ENCODE measurements at places on chromosomes 6 and 20.

- no peak for DNase-seq
Measured at GRCh38 chr20:45828589-45828988, 1.5 kb upstream of the TNNC2 start.

- DNase-seq: no peak
Measured at GRCh38 chr6:30845183-30845582, 39.1 kb upstream of the DDR1 start.

DNA sequence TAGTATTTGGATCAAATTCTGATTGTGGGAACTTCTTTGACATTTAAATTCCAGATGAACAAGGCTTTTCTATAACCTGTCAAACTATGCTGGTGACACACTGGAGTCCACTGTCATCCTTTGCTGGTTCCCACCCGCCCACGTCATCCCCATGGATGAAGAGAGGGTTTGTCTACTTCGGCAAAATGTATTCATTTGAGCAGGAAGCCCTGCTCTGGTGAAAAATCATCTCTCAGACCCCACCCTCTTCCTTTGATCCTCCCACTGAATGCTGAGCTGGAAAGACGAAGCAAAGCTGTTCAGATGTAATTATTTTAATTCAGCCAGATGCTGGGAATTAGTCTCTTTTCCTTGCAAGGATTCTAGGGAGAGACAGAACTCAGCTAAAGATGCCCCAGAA is 50.5 kb downstream of the CPNE5 start:
- no peak for DNase-seq

DNA sequence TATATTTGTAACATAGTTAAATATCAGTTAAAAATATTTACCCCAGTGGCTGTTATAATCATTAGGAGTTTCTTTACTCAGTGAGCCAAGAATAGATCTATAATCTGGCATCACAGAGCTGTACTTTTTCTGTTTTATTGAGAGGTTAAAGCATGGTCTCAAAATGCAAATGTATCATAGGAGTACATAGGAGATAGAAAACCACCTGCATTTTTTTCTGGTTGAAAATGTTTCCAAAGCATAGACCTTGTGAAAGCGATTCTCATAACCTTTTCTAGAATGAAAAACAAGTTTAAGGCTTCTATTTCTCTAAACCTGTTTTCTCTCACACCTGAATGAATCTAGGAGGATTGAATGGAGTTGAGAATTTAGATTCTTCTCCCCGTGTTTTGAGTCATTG is 14.4 kb downstream of the KCNQ5 start:
- no peak for DNase-seq

DNA sequence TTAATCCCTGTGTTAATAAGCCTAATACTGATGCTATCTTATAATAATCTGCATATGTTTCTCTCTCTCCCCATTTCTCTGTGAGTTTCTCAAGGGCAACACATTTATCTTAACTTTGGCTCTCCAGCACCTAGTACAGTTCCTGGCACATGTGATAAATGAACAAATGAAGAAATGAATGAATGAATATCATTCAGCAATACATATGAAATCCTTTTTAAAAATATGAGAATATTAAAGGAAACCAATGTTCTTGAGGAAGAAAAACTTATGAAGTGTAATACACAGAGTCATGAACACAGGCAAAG is 55.9 kb downstream of the PIGU start:
- no peak for DNase-seq

- no peak for DNase-seq
Measured at GRCh38 chr20:21238818-21239536, 64.2 kb upstream of the XRN2 start.

- DNase-seq: no peak
Measured at GRCh38 chr6:18281564-18281963, 17.2 kb upstream of the DEK start.

GRCh38 chr20:3858689-3859088 is 12.1 kb downstream of the MAVS start:
- DNase-seq: no peak

GRCh38 chr6:116008470-116009243 is 52.0 kb downstream of the FRK start:
- no peak for DNase-seq

DNA sequence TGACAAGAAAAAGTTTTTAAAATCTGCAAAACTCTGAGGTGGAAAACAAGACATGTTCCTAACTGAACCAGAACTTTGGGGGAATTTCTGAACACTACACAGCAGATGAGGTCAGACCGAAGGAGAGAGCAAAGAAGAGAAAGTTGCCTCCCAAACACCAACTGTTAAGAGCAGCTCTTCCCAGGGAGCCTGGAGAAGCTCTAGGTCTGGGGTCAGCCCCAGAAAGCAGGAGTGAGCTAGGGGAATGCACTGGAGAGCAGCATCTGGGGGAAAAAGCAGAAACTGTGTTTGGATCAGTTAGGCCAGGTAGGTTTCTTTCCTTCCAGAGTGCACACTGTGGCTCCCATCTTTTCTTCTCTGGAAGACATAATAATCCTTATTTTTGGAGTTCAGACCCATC is 41.3 kb downstream of the FKBP5 start:
- no peak for DNase-seq

DNA sequence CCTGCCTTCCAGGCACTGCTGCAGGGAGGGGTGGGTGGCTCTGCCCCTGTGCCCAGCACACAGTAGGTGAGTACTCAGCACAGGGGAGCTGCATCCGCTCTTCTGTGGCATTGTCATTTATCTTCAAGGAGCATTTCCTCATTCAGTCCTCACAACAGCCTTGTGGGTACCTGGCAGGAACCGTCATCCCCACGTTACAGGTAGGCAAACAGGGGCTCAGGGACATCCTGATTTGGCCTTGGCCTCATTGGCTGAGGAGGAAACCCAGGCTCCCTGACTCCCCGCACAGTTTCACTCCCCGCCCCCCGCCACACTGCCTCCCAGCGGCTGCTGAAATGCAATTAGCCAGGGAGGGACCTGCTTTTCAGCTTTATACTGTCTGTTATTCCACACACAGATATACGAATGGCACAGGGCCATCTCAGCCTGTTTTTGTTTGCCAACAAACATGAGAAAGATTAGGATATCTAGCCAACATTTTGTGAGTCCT is 24.2 kb upstream of the PNPLA1 start:
- no peak for DNase-seq

DNA sequence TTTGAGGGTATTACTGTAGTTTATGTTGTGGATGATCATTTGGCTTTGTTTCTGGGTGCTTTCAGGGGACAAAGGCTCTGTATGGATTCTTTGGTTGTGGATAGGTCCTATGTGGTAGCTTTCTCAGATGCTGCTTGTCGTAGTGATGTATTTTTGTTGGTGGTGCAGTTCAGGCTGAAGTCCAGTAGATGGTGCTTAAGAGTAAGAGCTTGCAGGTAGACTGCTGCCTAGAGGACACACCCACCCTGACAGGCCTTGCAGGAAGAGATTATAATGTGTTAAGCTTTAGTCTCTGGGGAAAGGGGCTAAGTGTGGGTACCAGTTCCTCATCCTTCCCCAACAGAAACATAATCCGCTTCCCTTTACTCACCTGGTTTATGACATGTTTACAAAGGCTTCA is 62.6 kb upstream of the ADGRB3 start:
- no peak for DNase-seq

- peak; percentile 62 for DNase-seq
Measured at GRCh38 chr6:156310701-156311100, 466.5 kb upstream of the ARID1B start.

DNA sequence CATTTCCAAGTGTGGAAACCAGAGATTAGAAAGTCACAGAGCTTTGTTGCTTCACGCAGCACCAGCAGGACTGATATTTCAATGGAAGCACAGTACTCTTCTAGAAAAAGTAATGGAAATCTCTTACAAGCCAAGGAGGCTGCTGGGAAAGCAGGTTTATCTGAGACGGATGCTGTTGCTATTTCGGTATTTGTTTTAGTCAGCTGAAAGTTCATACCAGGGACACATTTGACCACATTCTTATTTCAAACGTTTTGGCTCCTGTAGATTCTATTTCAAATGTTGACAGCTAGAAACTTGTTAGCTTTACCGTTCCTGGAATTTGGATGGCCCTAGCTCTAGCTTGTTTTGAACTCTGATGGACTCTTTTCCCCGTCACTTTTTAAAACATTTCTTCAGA is 3.7 kb upstream of the TMEM242 start:
- no peak for DNase-seq

DNA sequence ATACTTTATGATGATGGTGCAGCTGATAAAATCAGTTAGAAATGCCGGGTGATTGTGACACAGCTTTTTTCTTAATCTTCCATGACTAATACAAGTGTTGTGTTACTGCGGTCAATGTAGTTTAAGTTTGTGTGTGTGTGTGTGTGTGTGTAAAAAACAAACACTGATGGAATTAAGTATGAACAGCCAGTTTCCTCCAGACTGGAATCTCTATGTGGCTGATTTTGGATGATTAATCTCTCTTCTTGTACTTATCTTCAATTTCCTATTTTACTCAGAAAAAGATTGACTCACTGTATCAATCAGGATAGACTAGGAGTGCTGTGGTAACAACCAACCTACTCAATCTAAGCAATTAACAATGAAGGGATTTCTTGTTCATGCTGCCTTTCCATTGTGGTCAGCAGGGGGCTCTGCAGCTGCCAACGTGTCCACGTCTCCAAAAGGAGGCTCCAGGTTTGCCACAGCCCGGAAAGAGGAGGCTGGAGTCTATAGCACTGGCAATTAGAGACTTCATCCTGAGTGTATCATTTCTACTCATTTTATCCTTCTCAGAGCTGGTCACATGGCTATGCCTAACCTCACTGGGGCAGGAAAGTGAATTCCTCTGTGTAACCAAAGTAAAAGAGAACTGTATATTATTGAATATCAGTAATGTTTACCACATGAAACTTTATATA is 107.7 kb downstream of the CD109 start:
- peak; percentile 2 for DNase-seq

DNA sequence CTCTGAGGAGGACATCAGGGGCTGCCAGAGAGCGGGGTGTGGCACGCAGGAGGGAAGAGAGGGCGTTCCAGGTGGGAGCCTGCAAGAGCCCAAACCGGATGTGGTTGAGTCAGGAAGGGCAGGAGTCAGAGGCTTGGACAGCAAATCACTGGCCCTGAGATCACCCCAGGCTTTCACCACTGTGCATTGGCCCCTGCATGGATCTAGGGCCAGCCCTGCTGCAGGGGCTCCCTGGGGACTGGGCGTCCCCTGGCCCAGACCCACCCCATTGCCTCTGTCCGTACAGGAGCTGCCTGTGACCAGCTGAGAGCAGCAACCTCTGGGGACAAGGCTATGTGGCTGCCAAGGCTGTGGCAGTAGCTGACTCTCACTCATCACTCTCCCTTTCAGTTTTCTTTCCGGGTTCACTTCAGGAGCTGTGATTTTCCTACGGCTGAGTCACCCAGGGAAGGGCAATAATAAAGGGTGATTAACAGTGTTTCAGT is 33.9 kb downstream of the KCNK17 start:
- no peak for DNase-seq
